ENCODE measurements at places on chromosomes 5 and 9.

DNA sequence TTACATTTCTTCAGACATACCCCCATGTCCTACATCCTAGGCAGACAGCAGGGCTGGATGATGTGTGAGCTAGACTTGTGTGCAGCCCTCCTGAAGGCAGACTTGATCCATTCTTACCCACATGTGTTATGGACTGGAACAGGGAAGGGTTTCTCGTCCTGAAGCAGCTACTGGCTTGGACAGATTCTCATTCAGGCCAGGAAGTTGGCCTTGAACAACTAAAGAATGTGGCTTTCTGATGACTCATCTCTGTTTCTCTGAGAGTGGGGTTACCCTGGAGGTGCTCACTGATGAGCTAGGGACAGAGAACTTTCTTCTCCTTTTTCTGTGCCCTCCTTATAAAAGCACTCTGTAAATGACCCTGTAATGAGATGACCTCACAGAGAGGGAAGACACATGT, 246.5 kb downstream of the PCSK5 start:
- no peaks in the 10 kb centered on the region for H3K27me3 ChIP-seq
- DNase-seq: no peak
- H3K36me3 ChIP-seq: no peaks in the 10 kb centered on the region
- no peak overlapping the region for H3K27ac ChIP-seq
- H3K4me1 ChIP-seq: peaks cover 3% of the 10 kb centered on the region

GRCh38 chr9:105052346-105052745, 124.4 kb upstream of the ABCA1 start:
- H3K4me3 ChIP-seq: no peak overlapping the region

- no peak for DNase-seq
- H3K36me3 ChIP-seq: no peaks in the 10 kb centered on the region
- no peak overlapping the region for H3K27ac ChIP-seq
Measured at GRCh38 chr9:69569738-69570451, 102.3 kb downstream of the APBA1 start.

GRCh38 chr9:115237385-115237998, 119.5 kb upstream of the TNC start:
- H3K4me3 ChIP-seq: no peak overlapping the region
- no peak for DNase-seq
- H3K4me1 ChIP-seq: no peaks in the 10 kb centered on the region
- no peaks in the 10 kb centered on the region for H3K36me3 ChIP-seq
- H3K27me3 ChIP-seq: peaks cover 10% of the 10 kb centered on the region

DNA sequence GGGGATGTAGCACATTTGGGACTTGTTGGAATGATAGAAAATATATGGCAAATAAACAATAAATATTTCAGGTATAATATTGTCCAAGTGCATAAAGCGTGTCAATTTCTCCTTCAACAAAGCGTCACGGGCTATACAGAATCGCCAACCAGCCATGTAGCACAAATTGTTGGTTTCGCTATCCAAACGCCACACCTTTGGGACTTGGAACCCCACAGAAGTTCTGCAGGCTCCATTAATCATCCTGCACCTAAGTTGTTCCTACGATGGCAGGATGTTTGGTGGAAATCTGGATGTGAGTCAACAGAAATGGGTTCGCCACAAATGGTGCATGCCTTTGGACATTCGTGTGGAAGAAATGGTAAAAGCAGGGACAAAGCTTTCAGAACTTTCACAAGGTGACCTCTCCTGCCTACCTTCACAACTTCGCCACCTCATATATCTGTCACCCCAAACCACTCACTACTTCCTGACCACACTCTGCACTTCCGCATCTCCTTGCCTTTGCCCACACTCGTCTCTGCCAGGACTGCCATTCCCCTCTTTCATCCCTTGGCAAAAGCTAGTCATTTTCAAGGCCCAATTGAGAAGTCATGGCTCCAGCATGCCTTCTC, 95.7 kb downstream of the LHFPL2 start:
- peaks cover 2% of the 10 kb centered on the region for H3K4me1 ChIP-seq
- no peak overlapping the region for H3K4me3 ChIP-seq
- DNase-seq: no peak
- H3K27ac ChIP-seq: no peak overlapping the region
- peaks cover 16% of the 10 kb centered on the region for H3K27me3 ChIP-seq
- H3K36me3 ChIP-seq: no peaks in the 10 kb centered on the region

DNA sequence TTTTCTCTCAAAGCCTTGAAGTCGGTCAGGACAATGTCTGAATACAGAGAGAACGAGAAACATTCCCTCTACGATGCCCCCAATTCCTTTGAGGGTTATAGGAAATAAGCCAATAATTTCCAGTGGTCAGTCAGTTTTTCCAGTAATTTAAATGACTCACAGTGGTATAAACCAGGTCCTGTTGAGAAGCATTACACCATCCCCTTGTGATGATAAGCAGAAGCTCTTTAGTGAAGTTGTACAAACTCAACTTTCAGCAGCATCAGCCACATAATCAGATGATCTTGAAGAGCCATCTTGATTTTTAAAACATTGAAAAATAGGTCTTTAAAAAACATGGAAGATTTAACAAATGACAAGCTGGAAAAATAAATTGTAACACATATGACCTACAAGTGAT, 173.9 kb upstream of the ZNF462 start:
- no peaks in the 10 kb centered on the region for H3K27me3 ChIP-seq
- H3K27ac ChIP-seq: no peak overlapping the region
- DNase-seq: no peak
- H3K4me3 ChIP-seq: no peak overlapping the region
- no peaks in the 10 kb centered on the region for H3K36me3 ChIP-seq

DNA sequence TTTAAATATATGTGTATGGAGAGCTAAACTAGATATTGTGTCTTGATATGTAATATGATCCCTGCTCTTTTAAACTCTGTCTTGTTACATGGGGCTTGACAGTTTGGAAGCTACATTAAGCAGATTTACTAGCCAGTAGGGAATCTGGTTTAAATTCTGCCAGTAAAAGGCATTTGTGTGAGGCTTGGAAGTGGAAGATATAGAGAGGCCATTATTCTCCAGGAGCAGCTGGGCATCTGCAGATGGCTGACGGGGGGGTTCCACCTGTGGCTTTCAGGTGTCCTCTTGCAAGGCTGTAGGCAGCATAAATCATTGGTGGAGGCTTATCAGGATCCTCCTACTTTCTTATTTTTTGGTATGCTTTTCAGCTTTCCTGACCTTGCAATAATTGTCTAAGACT, 179.1 kb upstream of the FBXL7 start:
- no peak overlapping the region for H3K27ac ChIP-seq
- no peaks in the 10 kb centered on the region for H3K27me3 ChIP-seq
- DNase-seq: no peak
- H3K36me3 ChIP-seq: no peaks in the 10 kb centered on the region
- no peak overlapping the region for H3K4me3 ChIP-seq
